ENCODE measurements at places on chromosomes 5 and 9. TPM values are rescaled to one million over a fixed set of nuclear protein-coding genes. Genes with fewer than 3 reads are reported as not detected.

Gene HMGCS1
- total RNA-seq: 221 TPM

Gene AGXT2
- total RNA-seq: not detected

Gene ITK
- not detected for total RNA-seq

Gene FBXL7
- 14.0 TPM for total RNA-seq

GRCh38 chr5:149367249-149367971 is 9.6 kb downstream of the PCYOX1L start:
- H3K27ac ChIP-seq: no peak overlapping the region
- peak; percentile 91 for DNase-seq
- H3K27me3 ChIP-seq: no peaks in the 10 kb centered on the region
- H3K4me1 ChIP-seq: peaks cover 3% of the 10 kb centered on the region
- H3K4me3 ChIP-seq: no peak overlapping the region
- no peaks in the 10 kb centered on the region for H3K36me3 ChIP-seq

- no peaks in the 10 kb centered on the region for H3K36me3 ChIP-seq
- no peak overlapping the region for H3K4me3 ChIP-seq
- no peaks in the 10 kb centered on the region for H3K27me3 ChIP-seq
- H3K4me1 ChIP-seq: peaks cover 5% of the 10 kb centered on the region
Measured at GRCh38 chr9:91253488-91253887, 108.2 kb downstream of the AUH start.

Data from neural progenitor cell (in vitro differentiated cells).